ENCODE measurements at places on chromosomes 11 and 22. TPM values are rescaled to one million over a fixed set of nuclear protein-coding genes. Genes with fewer than 3 reads are reported as not detected.

DNA sequence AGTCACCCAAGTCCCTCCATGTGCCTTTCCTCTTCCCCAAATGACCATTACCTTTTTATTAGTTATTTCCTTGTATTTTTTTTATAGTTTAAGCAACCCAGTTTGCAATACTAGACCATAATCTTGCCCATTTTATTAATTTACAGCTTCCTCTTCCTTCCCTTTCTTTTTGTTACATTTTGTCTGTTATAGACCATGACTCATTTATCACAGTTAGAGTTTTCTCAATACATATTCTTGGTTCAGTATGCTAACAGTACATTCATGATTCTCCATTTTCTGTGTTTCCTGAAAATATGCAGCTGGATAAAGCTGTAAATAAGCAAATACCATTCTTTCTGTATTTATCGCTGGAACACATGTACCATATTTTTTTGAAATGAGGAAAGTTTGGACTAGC, 376.7 kb upstream of the RAG2 start:
- no peak for DNase-seq

GRCh38 chr11:61377461-61378160, 14.8 kb upstream of the TMEM216 start:
- DNase-seq: no peak

DNA sequence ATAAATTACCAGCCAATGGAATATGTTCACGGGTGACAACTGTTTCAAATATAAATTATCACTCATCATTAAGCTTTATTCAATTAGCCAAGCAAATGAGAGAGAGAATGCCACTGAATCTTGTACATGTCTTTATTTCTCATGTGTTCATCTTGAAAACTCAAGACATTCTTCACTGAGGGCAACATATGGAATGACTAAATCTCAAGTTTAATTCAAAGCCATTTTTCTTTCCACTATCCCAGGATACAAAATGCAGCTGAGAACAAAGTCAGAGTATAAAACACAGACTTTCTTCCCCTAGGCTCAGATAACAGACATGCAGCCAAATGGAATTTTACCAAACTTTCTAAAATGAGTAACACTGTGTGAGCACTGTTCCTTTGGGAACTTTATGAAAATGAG, 12.1 kb upstream of the BBOX1 start:
- no peak for DNase-seq

DNA sequence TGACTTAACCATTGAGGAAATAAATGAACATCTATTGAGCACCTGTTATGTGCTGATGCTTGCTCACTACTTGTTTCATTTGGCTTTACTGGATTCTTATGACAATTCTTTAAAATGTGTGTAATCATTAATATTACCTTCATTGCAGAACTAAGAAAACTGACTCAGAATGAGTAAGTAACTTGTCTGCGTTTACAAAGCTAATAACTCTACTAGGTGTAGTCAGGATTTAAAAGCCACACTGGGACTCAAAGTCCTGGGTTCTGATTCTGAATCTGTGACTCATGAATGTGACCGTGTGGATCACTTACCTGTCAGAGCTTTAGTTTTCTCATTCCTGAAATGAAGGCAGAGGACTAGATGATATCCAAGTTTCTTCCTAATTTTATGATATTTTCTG, 23.4 kb upstream of the KIRREL3 start:
- DNase-seq: no peak

DNA sequence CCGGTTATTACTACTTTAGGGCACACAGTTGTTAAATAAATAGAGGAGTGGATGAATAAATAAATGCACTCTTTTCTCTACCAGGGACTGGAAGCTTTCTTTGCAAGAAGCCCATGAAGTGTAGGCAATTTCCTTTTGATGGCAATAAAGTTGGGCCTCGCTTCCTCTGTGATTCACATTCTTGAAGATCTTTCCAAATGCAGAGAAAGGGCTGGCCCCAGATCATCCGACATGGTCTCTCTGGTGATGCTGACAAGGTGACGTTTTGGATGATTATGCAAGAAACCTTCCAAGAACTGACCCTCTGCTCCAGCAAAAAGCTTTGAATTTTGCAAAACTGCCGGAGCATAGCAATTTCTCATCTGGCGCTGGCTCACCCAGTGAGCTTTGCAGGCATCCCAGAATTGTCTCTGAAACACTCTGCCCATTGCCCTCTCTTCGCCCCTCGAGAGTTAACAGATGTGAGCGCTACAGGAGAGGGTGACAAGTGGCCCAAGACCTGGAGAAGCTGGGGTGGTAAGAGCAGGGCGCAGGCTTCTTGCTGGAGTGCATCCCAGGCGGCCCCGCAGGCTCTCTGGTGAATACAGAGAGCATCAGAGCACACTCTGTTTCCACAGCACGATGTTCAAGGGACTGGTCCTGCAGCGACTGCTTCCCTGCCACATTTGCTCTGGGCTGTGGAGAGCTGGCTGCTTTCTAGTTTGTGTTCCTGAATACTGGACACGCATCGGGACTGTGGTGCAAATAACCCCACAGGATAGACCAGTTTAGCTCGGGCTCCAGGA, 11.5 kb upstream of the IFT27 start:
- no peak for DNase-seq

DNA sequence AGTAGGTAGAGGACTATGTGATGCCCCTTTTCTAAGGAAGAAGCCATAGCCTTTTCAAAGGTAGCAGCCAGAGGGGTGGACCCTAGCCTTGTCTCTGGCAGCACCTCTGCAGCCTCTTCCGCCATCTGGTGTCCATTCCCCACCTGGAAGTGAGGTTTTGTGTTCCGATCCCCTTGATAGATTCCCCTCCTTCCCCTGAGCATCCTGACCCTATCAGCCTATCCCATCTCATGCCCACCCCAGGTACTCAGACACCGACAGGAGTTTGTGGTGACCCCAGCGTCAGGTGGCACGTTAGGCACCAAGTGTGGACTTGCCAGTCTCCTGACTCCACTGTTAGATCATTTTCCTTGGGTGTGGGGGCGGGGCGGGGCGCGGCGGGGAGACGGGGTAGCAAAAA, 398 bp upstream of the FAM89B start:
- DNase-seq: peak; percentile 88

GRCh38 chr11:120712881-120713280, 201.3 kb downstream of the GRIK4 start:
- no peak for DNase-seq

DNA sequence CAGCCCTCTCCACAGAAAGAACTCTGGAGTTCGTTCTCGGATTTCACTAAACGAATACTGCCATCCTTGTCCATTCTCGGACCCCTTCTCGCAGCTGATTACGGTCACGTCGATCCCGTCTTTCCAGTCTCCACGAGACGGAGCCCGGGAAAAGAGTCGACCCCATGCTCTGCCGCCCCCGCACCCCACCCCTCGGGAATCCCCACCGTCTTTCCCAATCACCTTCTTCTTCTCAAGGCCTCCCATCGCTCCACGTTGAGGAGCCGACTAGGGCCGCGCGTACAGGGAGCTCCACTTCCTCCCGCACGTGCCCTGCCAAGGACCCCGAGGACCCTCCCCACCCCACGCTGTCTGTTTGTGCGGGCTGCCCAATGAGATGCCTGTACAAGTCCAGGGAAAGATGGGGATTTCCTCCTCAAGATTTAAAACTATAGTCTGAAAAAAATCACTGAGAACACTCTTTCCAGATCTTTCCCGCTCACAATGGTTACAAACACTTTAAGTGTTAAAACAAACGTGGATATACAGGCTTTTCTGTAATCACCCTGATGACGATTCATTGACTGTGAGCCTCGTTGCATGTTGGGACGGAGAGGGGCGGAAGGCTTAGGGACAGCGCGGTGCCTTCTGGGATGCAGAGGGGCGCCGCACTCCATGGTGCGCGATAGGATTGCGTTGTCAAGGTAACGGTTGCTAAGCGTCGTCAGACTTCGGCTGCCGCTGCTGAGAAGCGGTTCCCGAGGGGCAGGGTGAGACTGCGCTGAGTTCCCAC, at the start of gene PES1:
PES1 (minus strand) TSS at position 323 of the 772 bp plus-strand sequence; CDS start at position 246, 77 bp downstream.
- DNase-seq: peak; percentile 97

GRCh38 chr22:49157529-49158339, 669.9 kb downstream of the BRD1 start:
- no peak for DNase-seq

GRCh38 chr11:31794548-31794947, 16.6 kb downstream of the PAX6 start:
- DNase-seq: no peak

- no peak for DNase-seq
Observed at GRCh38 chr11:56577621-56578020, at the start of gene OR5M10. Gene OR5M10 (minus strand): TSS chr11:56577721. CDS start chr11:56577721, 0 bp downstream.

Gene GRIA4
- total RNA-seq: 0.57 TPM

Gene UPK2
- not detected for total RNA-seq

Gene AQP11
- 1.8 TPM for total RNA-seq

Gene HORMAD2
- not detected for total RNA-seq

Data from endodermal cell (in vitro differentiated cells).